NCI-H1417 (cell line): ENCODE measurements at places on chromosomes 7 and 10.
A peak's percentile ranks its signal among the peaks of the same experiment; 100 is the strongest.

- no peak for DNase-seq
These were observed 26.0 kb upstream of the PFKFB3 start for GRCh38 chr10:6176691-6177231.

- no peak for DNase-seq
These were observed 18.9 kb upstream of the SEPTIN7 start for GRCh38 chr7:35781767-35782515.

DNA sequence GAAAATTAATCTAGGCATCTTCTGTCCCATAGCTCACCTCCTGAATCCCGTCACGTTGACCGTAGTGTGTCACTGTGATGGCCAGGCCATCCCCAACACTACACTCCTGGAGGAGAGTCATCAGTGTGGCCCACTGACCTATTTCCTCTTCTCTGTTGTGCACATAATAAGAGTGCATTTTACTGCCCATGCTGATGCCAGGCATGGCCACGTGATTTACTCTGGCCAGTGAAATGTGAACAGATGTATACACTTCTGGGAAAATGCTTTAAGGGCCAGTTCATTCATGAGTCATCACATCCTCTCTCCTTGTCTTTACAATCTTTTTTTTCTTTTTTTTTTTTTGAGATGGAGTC, 101.9 kb upstream of the PIP4K2A start:
- DNase-seq = no peak

DNA sequence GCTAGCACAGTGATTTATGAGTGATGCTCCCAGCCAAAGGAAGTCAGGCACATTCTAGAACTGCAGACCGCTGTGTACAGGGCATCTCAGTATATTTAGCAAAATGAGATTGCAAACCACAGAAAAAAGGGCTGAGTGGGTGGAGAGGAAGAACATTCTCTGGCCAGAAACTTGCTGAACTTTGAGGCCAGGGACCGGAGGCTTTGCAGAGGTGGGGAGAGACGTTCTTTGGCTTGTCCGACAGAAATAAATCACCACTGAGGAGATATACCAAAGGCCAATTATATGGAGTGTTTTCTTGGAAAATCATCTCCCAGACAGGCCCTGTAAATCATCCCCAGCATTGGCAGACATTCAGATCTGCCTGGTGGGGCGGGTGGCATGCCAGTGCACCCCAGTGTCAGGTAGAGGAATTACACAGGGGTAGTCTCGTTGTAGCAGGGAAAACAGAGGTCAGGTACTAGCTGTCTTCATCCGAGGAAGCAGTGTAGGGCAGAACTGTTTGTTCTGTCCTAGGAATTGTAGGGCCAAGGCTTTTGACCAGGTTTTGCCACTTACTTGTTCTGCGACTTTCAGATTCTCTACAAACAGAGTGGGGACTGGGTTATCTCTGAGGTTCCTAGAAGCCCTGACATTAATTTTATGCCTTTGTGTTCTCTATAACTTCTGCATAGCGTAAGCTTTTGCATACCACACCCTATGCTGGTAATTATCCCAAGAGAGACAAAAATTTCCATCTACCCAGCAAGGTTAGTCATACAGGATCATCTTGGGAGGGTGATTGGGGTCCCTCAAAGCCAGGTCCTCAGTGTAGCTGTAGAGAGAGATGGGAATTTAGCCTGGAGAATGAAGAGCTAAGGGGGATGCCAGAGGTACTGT, 655.6 kb downstream of the LRMDA start:
- DNase-seq = no peak

GRCh38 chr10:59997827-59998525, 91.6 kb upstream of the CCDC6 start:
- DNase-seq = no peak

- DNase-seq = no peak
These were observed 955.6 kb downstream of the GATA3 start for GRCh38 chr10:9010093-9010492.

- no peak for DNase-seq
These were observed 566.5 kb downstream of the ATRNL1 start for GRCh38 chr10:115659616-115660015.

- no peak for DNase-seq
These were observed 509.2 kb upstream of the FOXK1 start for GRCh38 chr7:4172883-4173282.

GRCh38 chr10:92231196-92231595, 59.7 kb downstream of the CPEB3 start:
- DNase-seq = no peak

DNA sequence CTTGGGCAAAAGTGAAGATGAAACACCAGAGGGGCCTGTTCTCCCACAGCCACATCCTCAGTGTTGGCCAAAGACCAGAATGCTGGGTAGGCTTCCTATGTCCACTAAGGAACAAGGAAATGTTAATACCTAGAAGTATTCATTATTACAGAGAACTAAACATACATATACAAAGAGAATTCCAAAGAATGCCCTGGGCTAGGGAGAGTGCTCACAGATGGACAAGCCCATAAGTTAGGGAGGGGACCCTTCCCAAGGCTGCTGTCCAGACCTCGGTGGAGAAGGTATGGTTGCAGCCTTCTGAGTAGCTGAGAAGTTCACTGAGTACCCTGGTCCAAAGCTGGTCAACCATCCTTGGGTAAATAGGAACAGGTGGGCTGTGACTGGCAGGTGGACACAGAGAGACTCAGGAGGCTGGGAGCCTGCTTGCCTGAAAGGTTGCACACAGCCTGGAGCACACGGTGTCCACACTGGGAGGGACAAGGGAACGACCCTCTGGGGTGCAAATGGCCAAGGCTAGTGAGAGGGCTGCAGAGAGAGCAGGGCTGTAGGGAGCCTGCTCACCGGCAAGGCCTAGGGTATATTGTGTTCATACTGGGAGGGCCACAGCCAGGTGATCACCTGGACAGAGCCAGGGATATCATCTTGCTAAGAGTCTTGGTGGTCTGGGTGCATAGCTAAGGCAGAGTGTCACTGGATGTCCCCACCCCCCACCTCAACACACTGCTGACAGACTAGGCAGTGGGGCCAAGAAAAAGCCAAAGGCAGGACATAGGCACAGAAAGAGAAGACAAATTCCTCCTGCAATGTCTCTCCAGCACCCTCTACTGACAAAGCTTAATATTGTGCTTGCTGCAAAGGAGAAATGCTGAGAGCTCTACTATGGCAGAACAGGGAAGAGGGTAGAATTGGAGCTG, 40.3 kb downstream of the CPVL start:
- DNase-seq = peak; percentile 68

DNA sequence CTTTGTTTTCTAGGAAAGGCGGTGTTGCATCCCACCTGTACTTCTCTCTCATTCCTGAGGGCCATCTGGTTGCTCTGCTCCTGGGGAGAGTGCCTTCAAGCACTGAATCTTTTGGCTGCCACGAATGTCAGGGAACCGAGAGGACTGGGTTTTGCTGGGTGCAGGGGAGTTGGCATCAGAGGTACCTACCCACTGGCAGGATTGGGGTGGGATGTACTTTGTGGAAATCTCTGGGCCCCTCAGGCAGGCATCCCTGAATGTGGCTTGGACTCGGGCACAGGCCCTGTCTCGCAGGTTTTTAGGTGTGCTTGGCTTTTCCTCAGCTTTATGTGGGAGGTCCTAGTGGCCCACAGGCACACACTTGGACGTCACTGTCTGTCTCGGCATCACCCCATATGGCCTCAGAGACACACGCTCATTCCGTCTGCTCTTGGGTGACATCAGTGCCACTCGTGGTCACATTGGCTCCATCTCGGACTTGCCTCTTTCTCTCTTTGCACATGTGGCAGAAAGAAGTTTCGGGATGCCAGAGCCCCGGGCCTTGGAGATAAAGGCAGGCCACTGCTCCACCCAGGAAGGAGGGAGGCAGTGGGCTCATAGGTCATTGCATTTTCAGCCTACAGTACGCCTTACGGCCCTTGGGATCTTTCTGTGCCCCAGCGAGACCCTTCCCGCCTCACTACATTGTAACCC, 325.6 kb downstream of the ZNF716 start:
- DNase-seq = no peak

DNA sequence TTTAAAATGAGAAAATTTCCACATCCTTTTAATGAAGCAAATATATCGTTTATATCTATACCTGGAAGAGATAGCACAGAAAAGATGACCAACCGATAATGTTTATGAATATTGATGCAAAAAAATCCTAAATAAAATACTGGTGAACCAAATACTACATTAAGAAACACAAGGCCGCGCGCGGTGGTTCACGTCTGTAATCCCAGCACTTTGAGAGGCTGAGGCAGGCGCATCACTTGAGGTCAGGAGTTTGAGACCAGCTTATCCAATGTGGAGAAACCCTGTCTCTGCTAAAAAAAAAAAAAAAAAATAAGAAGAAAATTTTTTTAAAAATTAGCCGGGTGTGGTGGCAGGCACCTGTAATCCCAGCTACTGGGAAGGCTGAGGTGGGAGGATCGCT, 25.8 kb downstream of the SHH start:
- DNase-seq = no peak

DNA sequence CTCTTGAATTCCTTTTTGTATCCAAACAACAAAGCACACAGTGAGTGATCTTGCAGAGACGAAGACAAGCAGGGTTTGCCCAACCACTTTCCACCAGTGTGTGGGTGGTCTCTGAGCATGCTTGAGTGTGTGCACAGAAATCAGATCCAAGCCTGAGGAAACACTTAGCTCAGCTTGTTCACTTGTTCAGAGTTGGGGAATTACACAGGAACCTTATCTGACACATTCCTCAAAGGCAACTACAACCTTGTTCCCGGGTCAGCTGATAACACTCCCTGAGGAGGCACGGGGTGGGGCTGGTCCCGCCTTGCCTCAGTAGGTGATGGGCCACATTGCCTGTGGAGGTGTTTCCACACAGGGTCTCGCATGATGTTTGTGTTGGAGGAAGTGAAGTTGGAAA, 216.9 kb downstream of the DYNC1I1 start:
- no peak for DNase-seq

GRCh38 chr10:91493313-91493712, 83.2 kb downstream of the HECTD2 start:
- DNase-seq = no peak

DNA sequence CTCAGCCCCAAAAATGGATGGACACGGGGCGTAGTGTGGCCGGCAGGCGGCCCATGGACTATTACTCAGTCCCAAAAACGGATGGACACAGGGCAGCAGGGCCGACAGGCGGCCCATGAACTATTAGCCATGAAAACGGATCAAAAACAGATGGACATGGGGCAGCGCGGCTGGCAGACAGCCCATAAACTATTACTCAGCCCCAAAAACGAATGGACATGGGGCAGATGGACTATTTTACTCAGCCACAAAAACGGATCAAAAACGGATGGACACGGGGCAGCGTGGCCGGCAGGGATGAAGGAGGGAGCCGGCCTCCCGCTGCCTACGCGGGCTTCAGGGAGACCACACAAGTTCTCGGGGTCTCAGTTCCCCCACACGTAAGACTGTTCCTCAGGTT, 32.9 kb downstream of the GPER1 start:
- DNase-seq = no peak

GRCh38 chr7:266851-267840, 22.8 kb upstream of the FOXL3 start:
- DNase-seq = no peak

- no peak for DNase-seq
These were observed 133.7 kb downstream of the FOXP2 start for GRCh38 chr7:114548081-114548980.

- no peak for DNase-seq
These were observed 6.9 kb downstream of the PRKAR2B start for GRCh38 chr7:107051376-107051775.

- no peak for DNase-seq
These were observed 28.6 kb upstream of the KCNK18 start for GRCh38 chr10:117168729-117169128.

DNA sequence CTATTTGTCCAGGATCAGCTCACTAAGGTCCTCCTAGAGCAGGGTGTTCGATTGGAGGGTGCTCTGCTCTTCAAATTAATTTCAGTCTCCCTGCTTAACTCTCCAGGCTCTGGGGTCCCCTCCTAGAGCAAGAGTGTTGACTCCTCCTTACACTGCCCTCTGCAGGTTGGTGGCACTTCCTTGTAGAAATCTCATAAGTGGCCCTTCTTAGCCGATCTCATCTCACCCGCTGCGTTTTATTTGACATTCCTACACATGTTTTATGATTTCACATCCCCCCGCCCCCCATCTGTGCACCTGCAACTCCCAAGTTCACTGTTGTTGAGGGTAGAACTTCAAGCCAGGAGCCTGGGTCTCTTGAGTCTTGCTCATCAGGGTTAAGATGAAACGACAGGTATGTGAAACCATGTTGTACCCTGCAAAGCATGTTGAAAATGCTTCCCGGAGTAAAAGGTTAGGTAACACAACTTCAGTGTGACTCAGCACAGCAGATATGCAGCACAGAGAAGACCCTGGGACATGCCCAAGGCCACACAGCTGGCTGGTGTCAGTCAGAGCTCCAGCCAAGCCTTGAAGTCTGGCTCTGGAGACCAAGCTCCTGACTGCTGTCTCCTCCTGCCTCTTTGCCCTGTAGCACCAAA, 171.2 kb downstream of the PRKAG2 start:
- DNase-seq = peak; percentile 54

DNA sequence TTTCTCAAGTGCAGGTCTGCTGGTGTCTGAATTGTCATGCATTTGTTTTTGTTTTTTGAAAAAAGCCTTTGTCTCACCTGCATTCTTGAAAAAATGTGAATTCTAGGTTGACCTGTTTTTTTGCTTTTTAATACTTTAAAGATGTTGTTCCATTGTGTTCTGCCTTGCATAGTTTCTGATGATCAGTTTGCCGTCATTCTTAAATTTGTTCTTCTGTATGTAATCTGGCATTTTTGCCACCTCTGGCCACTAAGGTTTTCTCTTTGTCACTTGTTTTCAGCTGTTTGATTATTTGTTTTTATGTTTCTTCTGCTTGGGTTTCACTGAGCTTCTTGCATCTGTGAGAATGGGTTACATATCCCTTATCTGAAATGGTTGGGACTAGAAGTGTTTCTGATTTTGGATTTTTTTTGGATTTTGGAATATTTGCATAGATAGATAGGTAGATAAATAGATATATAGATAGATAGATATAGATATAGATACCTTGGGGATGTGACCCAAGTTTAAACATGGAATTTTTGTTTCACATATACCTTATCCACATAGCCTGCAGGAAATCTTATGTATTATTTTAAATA, 16.5 kb downstream of the MGMT start:
- DNase-seq = no peak

GRCh38 chr7:123645516-123645915, 10.2 kb upstream of the LMOD2 start:
- DNase-seq = peak; percentile 40

GRCh38 chr7:55963584-55964168, 709 bp upstream of the NIPSNAP2 start:
- DNase-seq = no peak

GRCh38 chr7:309586-310228, 19.7 kb downstream of the FOXL3 start:
- DNase-seq = no peak

GRCh38 chr7:94170836-94171235, 166.7 kb upstream of the BET1 start:
- no peak for DNase-seq
